Colonic mucosa (tissue), 4 donors: ENCODE measurements at places on chromosomes 4 and X.

DNA sequence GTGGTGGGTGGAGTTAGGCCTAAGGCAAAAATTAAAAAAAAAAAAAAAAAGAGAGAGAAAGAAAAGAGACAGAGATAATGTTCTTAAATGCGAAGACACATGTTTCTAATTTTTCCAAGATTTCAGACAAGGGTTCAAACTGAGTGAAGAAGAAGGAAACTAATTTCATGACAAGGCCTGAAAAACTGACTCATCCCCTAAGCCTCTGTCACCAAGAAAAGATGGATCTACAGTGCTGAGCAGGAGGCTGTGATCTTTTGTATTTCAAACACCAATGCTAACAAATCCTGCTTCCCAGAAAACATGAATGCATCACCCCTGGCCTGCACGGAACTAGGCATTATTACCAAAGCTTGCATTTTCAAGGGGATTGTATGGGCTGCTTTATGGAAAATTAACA lies 75.3 kb downstream of the PPARGC1A start:
- DNase-seq, result no peak

GRCh38 chrX:47849778-47850177 lies 13.1 kb downstream of the ZNF81 start:
- no peak for DNase-seq

DNA sequence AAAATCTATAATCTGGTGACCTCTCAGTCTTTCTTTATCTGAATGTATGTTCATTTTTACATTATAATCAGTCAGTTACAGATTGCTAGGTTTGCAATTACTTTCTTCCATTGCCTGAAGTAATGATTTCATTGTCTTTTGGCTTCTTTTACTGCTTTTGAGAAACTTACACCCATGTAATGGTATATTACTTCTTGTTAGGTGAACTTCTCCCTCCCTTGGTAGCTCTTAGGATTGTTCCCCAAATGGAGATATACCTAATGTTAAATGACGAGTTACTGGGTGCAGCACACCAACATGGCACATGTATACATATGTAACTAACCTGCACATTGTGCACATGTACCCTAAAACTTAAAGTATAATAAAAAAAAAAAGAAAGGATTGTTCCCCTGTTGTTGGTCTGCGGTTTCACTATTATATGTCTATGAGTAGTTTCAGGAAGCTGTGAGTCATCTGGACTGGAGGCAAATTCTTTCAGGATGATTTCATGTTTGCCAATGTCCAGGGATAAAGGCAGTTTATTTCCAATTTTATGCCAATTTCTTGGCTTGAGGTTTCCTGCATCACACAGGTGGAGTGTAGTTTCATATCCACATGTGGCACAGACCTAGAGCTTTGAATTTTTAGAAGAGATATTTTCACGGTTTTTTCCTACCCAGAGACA lies 21.8 kb downstream of the SPANXC start:
- DNase-seq, result no peak

GRCh38 chr4:86132468-86132867 lies 227.4 kb downstream of the MAPK10 start:
- DNase-seq, result no peak

DNA sequence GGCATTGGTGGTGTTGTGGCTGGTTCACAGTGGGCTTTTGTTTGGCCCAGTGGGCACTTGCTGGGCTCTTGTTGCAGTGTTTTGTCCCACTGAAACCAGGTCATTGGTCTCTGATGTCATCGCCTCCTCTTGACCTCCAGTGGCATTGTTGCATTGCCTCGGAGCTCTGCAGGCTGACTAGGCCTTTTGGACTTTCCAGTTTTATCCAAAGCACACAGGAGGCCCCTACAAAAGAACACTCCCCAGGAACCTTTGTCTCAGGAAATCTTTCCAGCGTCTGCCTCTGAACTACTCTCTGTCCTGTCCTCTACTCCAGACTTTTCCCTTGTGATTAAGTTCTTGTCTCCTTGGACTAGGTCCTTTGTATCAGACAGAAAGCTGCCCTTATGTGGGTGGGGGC lies 54.8 kb downstream of the COQ2 start:
- no peak for DNase-seq

GRCh38 chr4:2354760-2355159 lies 63.7 kb downstream of the ZFYVE28 start:
- DNase-seq, result no peak

- no peak for DNase-seq
These were observed 23.8 kb downstream of the COL25A1 start for GRCh38 chr4:109278594-109279031.

- no peak for DNase-seq
These were observed 24.1 kb downstream of the SPOCK3 start for GRCh38 chr4:167210166-167210565.

- DNase-seq, result no peak
These were observed 41.5 kb downstream of the STEEP1 start for GRCh38 chrX:119523664-119524184.

GRCh38 chr4:20248155-20248558 lies 3.5 kb upstream of the SLIT2 start:
- DNase-seq, result no peak

DNA sequence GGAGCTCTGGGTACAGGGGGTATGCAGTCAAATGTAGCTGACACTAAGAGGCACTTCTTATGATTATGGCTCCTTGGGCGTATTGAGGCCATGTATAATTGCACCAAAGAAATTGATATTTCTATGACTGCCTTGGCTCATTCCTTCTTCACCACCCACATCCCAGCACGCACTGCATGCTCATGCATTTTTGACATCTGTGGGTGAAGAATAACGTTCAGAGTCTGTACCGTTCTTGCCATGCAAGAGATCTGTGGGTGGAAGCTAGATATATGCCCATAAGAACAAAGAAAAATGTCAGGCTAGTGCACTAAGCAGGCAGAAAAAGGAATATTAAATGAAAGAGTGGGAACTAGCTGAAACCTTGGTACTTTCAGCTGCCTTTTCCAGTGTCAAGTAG lies 93.4 kb downstream of the EMCN start:
- DNase-seq, result no peak

GRCh38 chr4:173449380-173449717 lies 50.4 kb upstream of the SCRG1 start:
- DNase-seq, result no peak

GRCh38 chrX:15373976-15374375 lies 10.2 kb downstream of the VEGFD start:
- DNase-seq, result no peak

- no peak for DNase-seq
These were observed 737.1 kb downstream of the FAT4 start for GRCh38 chr4:126051689-126052424.

DNA sequence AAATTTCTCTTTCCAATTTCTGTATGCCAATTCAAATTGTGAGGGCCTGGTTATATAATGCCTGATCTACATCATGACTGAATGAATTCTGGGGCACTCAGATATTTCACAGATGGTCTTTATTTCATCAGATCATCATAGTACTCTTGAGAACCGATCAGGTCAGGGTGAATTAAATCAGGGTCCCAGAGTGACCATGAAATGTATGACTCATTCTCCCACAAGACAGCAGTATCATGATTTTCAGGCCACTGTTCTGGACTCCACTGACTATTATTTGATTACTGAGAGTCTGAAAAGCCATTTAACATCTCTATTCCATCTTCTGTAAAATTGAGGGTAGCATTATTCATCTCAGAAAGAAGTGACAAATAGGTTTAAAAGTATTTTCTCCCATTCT lies 471.5 kb downstream of the ADGRL3 start:
- no peak for DNase-seq

DNA sequence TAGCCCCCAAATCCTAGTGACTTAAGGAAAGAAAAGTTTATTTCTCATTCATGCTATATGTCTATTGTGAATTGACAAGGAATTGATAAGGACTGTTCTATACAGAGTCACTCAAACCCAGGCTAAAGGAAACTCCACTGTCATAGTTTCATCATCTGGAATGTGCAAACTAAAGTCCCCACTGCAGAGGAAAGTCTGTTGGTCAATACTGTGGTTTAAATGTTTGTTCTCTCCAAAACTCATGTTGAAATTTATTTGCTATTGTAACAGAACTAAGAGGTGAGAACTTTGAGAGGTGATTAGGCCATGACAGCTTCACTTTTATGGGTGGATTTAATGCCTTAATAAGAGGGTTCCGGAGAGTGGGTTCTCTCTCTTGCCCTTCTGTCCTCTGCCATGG lies 149.6 kb downstream of the COX18 start:
- DNase-seq, result no peak

- DNase-seq, result no peak
These were observed 2.2 kb downstream of the SLIT2 start for GRCh38 chr4:20253735-20254409.

DNA sequence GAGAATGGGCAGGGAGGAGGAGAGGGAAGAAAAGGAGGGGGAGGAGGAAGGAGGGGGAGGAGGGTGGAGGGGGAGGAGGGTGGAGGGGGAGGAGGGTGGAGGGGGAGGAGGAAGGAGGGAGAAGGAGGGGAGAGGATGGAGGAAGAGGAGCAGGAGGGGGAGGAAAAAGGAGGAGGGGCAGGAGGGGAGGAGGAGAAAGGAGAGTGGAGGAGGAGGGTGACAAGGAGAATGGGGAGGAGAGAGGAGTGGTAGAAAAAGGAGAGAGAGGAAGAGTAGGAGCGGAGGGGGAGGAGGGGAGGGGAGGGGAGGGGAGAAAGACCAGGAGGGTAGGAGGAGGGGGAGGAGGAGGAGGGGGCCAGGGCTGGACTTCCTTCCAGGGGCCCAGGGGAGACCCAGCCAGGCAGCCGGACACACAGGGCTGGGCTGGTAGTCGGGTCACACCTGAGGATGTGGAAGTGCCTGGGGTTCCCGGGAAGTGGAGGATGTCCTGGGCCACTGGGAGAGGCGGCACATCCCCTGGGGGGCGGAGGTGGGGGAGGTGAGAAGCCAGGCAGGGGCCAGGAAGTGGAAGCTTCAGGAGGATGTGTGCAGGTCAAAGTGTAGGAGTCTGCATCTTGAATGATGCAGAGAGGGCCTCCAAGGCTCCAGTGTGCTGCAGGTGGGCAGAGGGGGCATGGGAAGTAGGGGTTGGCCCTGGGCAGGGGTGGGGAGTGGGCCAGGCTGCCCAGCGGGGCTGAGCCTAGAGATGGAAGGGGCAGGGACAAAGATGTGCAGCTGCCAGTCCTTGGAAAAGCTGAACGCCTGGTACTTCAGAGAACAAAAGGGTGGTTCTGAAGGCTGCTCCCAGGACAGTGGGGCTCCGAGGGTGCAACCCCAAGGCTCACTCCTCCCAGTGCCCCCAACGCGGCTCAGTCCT lies 18.8 kb downstream of the IL3RA start:
- no peak for DNase-seq

DNA sequence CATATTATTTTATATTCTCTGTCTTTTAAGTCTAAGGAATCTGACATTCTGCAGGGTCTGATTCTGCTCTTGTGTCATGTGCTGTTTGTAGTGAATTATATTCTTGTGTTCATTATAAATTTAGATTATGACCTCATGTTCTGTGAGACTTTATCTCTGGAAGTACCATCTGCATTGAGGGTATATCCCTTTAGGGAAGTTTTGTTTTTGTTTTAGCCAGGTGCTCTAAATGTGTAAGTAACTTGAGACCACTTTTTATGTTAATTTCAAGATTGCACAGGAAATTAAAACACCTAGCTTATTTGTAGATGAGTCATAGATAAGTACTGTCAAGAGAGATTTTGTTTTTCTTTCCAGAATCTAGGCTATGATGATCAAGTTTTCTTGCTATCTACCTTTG lies 35.0 kb upstream of the DKK2 start:
- DNase-seq, result no peak

DNA sequence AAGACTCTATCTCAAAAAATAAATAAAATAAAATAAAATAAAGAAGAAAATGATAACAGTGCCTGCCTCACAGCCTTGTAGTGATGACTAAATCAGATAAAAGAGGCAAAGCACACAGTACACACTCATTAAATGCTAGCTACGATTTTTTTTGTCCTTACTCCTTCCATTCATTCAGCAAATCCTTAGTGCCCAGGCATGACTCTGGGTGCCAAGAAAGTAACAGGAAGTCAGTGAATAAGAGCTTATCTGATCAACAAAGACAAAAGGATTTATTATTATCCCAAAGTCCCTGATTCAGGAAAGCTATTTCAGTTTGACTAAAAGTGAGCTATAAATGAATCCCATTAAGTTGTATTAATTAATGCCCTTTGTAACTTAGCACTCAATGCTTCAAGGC lies 92.7 kb downstream of the SH3KBP1 start:
- no peak for DNase-seq

DNA sequence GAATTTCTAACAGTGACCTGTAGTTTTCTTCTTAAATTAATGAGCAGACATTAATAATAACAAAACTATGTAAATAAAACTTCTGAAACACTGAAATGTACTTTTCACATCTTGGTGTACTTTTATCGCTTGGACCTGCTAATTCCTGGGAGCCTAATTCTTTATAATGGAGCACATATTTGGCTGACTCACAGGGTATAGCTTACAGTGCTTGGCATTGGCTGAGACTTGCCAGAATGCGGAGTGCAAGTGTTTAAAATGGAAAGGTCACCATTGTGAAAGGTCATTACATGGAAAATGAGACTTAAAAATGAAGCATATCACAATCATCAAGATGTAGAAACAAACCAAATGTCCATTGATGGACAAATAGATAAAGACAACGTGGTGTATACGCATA lies 137.3 kb upstream of the PDLIM3 start:
- no peak for DNase-seq

DNA sequence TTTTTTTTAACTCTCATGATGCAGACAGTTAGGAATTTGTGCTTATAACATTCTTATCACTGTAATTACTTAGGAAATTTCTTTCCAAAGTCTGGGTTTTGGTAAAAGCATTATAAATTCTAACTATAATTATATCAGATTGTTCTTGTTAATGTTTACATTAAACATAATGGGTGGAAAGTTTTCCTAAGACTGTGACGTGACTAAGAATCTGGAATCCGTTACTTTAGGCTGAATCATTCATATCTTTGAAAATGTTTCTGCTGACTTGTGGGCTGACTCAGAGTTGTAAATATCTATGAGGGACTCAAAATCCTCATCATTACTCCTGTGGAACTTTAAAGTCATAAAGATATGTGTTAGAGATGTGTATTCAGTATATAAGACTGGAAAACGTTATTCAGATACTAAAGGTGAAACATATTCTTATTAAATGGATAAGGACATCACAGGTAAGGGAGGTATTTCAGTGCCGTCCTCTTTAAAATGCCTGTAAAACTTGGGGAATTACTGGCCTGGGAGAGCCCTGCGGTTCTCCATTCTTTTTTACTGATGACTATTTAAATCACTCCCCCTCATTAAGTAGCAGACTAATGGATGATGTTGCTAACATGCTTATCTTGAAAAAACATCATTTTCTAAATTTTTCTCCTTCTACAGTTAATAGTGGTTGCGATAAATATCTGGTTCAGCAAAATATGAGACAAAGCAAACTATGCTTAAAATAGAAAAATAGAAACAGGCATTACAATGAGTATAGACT lies 159.0 kb downstream of the DCLK2 start:
- DNase-seq, result no peak

GRCh38 chr4:177573507-177573906 lies 131.3 kb upstream of the AGA start:
- no peak for DNase-seq

GRCh38 chrX:50198348-50198747 lies 2.5 kb downstream of the AKAP4 start:
- DNase-seq, result no peak

- DNase-seq, result no peak
These were observed 203.8 kb upstream of the NRK start for GRCh38 chrX:105618393-105619101.

GRCh38 chrX:142819461-142819860 lies 206.3 kb upstream of the SPANXN4 start:
- DNase-seq, result no peak
